Renal cortex interstitium (tissue), 15 donors: ENCODE measurements at places on chromosomes 3 and 15. TPM values are rescaled to one million over a fixed set of nuclear protein-coding genes. Genes with fewer than 3 reads are reported as not detected.

DNA sequence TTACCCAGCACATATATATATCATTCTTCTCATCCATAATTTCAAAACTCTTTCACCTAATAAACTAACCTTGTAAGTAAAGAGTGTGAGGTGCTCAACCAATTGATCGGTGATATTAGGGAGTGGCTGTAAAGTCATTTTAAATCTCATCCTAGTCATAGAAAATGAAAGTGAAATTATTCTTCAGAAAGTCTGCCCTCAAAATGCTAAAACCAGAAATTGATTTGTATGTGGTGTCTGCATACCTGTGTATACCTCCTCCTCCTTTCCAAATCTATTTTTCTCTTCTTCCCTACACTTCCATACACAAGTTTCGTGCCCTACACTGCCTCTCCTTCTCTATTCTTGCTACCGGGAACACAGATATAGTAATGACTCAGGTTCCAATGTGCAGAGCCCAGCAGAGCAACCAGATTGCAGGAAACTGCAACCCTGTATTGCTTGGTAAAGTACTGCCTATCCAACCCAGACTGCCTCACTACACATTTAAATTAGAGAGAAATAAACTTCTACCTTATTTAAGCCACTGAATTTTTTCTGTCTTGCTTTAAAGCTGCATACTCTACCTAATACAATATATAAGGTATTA is 7.4 kb upstream of the TBC1D5 start:
- no peak for DNase-seq

DNA sequence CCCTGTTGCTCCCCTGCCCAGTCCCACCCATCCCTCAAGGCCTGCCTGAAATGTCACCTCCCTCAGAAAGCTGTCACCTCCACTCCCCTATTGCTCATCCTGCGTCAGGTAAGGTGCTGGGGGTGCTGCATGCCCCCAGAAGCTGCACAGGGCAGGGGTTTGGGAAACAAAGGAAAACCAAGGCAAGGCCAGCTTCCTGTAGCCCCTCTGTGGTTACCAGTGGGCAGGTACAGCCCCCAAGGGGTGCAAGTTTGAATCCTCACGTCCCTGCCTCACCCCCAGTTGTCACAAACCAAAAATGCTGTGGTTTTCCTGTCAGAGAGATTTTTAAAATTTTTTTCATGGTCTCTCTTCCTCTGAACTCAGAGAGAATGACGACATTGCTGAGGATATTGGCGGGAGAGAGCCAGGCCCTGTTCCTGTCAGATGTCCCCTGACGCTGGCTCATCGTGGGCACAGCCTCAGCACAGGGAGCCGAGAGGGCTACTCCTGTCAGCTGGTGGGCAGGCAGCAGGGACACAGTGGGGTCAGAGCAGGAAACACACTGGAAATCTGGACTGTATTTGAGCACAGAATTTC is 27.0 kb downstream of the PSTPIP1 start:
- DNase-seq: no peak

- DNase-seq: no peak
Observed at GRCh38 chr3:99322551-99322950, 315.8 kb upstream of the COL8A1 start.

DNA sequence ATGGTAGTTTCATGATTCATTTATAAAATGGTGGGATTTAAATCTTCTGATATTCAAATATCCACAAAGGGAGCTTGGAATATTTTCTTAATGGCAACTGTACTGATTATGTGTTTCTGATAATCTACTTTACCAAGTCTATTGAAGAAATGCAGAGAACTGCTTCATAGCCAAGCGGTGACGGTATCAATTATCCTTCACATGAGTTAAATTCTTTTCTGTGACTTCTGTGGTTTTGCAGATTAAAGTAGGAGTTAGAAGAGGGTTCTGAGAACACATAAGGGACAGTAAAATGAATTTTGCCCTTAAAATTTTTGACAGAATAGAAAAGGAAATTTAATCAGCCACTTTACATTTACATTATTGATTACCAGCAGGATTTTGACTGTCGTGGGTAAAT is 563.2 kb downstream of the GBE1 start:
- no peak for DNase-seq

The BNC1 gene
- polyA plus RNA-seq: 0.23 TPM

The C3orf85 gene
- 21.3 TPM for polyA plus RNA-seq
